ENCODE measurements at places on chromosomes 2 and 18.

DNA sequence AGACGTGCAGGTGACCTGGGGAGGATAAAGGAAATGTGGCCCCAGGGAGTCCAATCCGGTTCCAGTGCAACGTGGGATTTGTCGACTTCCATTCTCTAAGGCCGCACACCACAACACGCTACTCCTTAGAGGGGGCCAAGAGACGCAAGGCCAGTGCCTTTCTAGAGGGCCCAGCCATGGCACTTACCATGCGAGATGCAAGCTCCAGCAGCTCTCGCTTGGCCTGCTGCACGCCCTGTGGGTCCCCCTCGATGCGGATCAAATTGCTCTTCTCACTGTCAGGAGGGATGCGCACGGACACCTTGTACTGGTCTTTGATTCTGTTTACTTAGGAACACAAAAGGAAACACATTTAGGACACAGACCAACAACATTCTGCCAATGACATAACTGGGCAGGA, 61.2 kb downstream of the ANO7 start:
- no peak for DNase-seq

- no peak for DNase-seq
Measured at GRCh38 chr18:12924616-12925015, 23.2 kb upstream of the SEH1L start.

DNA sequence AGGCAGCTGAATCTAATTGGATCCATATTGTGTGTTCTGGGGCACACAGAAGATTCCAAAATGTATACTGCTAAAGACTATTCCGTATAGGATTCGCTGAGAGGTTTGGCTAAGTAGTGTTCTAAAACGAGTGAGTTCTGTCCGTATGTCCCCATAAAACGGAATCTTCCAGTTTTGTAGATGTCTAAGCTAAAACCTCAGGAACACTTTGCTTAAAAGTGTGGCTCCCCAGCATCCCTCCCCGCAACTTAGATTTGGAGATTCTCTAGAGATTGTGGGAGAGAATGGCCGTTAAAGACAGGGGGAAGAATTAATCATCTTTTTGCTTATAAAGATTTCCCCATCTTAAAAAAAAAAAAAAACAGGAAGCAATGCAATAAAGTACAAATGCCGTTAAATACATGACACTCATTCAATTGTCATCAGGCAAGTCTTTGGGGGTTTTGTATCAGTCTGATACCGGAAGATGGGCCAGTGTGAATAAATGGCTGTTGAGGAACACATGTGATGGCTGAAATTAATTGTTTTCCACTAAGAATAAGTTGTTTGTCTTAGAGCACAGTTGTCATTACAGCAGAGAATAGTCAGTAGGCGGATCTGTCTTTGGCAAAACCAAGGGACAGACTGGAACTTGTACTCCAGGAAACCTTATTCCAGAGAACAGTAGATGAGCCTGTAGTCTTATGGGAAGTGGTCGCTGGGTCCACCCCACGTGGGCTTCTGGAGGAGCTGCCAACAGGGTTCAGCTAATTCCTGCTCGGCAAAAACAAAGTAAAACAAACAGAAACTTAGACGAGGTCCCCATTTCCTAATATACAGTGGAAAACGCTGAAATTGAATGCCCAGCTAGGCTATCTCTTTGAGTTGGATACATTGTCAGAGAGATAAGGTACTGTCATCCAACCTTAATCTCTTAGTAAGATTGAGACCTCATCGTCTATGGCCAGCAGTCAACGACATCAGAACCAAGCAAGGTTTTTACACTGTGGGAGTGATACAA, 1.7 kb downstream of the EMILIN2 start:
- peak; percentile 39 for DNase-seq

DNA sequence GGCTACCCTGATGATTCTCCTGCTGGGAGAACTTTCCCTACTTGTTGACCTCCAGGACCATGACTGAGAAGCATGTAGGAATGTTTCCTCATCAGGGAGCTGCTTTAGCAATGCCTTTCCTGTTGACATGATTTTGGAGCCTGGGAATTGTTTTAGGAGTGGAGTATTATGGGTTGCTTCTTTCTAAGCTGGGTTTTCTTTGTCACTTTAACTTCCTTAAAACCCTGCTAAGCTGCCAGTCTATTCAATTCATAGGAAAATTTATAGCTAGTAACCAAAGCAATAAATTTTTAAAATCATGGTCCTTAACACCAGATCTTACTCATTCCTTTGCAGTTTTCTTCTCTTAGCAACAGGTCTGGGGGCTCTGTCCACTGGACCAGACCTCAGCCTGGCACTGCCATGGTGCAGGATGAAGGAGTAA, 125.6 kb upstream of the TACR1 start:
- DNase-seq, result no peak

DNA sequence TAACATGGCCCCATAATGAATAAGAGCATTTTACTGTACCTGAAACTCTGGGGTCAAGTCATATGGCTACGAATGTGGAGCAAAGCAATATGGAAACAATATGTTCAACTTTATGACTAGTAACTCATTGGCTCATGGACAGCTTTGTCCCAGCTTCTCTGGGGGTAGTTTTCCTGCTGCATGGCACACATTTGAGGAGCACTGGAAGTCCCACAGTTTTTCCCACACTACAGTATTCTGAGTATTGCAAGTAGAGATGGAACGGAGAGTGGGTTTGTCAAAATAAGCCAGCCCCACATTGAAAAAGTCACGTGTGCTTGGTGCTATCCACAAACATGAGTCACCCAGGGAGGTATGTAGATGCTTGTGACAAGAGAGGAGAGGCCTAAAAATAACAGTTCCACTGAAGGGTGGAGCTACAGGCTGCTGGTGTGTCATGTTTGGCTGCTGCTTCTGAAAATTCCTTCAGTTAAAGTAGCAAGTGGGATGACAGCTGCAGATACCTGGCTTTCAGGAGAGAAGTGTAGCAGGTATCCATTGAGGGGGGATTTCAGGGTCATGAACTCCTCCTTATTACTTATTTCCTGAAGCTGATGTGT, 48.2 kb upstream of the CTAGE1 start:
- peak; percentile 68 for DNase-seq

DNA sequence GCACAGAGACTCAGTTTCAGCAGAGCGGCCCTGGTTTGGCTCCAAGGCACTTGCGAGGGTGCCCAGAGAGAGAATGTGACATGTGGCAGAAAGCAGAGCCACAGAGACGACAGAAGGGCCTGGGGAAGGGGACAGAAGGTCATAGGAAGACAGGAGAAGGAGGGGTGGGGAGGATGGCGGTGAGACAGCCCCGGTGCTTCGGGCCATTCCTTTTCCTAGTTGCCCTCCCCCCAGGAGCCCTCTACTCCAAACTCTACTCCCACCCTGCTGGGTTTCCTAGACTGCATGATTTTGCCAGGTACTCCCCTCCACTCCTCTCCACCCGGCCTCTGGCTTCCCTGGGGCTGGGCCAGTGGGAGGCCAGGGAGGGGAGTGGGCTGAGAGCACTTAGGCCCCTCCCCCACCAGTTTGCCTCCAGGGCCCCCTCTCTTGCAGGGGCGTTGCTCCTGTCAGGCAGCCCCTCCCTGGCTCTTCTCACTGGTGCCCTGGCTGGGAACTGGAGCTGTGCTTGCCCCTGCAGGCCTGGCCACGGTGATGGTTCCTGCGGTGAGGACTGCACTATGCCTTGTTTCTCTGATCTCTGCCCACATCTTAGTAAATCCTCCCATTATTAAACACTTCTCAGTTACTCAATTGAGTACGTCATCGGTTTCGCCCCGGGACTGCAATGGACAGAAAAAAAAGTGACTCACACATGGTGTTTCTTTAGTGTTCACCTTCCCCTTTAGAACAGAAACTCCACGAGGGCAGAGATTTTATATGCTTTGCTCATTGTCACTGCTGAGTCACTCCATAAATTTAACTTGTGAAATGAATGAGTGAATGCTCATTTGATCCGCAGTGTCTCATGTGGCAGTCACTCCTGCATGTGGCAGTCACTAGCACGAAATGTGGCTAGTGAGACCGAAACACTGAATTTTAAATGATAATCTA, 58.7 kb upstream of the SP3 start:
- DNase-seq, result peak; percentile 74

GRCh38 chr2:216475767-216476166, 22.9 kb upstream of the RPL37A start:
- DNase-seq, result no peak

GRCh38 chr2:170307052-170307451, 129.1 kb downstream of the MYO3B start:
- DNase-seq, result no peak

DNA sequence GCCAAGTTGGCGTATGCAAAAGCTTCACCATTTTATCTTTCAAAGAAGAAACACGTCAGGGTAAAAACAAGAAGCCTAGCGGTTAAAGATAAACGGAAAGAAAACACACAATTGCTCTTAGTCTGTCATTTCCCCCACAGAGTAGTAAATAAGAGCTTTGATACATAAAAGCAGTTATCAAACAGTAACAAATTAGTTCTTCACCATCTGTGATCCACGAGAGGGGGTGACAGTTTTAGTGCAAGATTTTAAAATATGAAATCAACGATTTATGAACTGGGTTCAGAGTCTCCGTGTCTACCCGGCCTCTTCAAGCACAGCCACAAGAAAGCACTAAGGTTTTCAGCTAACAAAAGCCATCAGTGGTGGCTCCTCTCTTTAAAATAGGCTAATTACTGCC, 703.9 kb upstream of the ID2 start:
- DNase-seq, result no peak

- DNase-seq, result peak; percentile 62
Measured at GRCh38 chr2:22020091-22020742, 896.4 kb downstream of the TDRD15 start.

DNA sequence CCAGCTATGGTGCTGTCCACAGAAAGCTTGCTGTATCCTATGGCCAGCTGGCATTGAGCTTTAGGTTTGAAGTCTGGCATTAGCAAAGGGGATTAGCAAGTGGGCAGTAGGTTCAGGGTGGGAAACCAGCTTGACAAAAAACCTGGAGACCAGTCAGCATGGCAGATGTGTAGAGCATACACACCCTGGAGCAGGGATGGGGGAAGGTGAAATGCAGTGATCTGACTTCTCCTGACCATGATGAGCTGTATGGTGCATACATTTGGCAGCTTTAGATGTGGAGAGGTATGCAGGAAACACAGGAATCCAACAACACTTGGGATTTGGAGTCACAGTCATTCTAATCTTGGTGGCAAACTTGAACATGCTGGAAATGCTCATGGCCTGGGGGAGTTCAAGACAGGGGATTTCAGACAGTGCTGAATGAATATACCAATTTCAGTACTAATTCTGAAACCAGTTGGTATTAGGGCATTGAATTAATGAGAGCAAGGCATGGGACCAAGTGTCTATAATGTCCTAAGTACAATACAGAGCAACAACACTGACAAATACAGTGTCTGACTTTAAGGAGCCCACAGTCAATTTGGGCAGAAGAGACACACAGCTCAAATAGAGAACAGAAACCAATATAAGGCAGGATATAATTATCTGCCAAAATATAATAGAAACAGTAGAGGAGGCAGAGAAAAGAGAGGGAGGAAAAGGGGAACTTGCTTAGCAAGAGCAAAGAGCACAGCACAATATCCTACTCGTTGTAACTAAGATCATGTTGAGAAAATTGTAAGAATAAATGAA, 11.8 kb downstream of the ARHGAP15 start:
- no peak for DNase-seq

DNA sequence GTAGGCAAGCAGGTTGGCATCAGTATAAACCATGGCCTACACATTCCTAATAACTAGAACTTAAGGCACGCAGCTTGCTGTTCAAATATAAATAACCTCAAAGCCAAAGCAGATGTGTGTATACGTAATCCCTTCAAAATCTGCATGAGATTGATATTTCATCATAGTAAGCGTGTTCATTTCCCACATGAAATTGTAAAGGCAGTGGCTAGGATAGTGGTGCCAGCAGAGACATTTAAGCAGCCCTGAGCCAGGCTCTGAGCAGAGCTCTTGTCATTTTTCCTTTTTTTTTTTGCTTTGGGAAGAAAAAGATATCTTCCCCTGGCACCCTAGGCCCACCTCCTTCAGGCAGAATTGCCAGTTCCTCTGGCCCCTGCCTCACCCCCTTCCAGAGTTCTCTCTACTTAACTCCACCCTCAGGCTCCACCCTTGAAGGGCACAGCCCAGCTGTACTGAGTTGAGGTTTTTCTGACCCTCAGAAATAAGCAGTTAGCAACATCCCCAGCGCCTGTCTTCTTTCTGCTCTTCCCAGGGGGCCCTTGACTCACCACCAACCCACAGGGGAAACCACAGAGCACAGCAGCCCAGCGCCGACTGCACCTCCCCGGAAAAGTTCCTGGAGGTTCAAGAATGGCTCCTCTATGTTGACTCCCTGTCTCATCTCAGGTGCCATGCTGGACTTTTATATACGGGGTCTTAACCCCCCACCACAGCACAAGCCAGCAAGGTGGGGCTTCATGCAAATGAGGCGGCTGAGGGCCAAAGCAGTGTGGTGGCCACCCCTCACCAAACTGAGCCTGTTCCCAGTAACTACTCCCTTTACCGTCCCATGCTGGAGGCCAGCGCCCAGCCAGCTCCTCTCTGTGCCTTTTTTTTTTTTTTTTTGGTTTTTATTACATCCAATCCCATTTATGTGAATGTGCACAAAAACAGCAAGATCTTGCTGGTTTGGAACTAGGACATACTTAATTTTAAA, 84.7 kb downstream of the EHD3 start:
- DNase-seq, result peak; percentile 58

DNA sequence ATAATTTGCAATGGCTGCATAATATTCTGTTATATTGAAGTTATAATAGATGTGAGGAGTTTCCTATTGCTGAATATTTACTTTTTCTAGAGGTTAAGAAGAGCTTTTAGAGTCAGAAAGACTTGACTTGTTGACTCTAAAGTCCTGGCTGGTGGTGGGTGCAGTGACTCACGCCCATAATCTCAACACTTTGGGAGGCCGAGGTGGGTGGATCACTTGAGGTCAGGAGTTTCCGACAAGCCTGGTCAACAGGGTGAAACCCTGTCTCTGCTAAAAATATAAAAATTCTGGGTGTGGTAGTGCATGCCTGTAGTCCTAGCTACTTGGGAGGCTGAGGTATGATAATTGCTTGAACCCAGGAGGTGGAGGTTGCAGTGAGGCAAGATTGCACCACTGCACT, 33.9 kb upstream of the ATIC start:
- DNase-seq, result no peak

All from tongue (tissue), 3 donors.